Epithelial cell of prostate (primary cell): ENCODE measurements at places on chromosomes 4 and X.

DNA sequence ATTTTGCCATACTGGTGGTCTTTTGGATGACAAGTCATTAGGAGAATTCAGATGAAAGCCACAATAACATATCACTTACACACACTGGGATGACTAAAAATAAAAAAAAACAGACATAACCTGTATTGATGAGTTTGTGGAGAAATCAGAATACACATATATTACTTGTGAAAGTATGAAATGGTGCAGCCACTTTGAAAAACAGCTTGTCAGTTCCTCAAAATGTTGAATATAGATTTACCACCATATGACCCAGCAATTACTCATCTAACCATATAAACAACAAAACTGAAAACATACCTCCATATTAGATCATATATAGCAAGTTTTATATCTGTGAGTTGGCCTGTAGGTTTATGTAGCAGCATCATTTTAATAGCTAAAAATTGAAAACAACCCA is 608.7 kb downstream of the TLL1 start:
- DNase-seq: no peak

- no peak for DNase-seq
Observed at GRCh38 chr4:186693159-186693815, 30.4 kb downstream of the FAT1 start.

GRCh38 chr4:13722649-13723048 is 95.1 kb upstream of the BOD1L1 start:
- no peak for DNase-seq

- no peak for DNase-seq
Observed at GRCh38 chrX:38293741-38294140, 33.6 kb downstream of the RPGR start.
